ENCODE measurements at places on chromosomes 12 and 14.

GRCh38 chr12:8697120-8697475 lies 693 bp upstream of the RIMKLB start:
- H3K27ac ChIP-seq, result peak overlapping the region; percentile 97
- H3K27me3 ChIP-seq, result no peaks in the 10 kb centered on the region
- H3K4me3 ChIP-seq, result peak overlapping the region; percentile 94

- H3K27me3 ChIP-seq, result no peaks in the 10 kb centered on the region
- H3K36me3 ChIP-seq, result no peaks in the 10 kb centered on the region
- no peak overlapping the region for H3K4me3 ChIP-seq
- no peak for DNase-seq
- no peak overlapping the region for H3K27ac ChIP-seq
Observed at GRCh38 chr12:5965950-5966383, 20.9 kb upstream of the ANO2 start.

DNA sequence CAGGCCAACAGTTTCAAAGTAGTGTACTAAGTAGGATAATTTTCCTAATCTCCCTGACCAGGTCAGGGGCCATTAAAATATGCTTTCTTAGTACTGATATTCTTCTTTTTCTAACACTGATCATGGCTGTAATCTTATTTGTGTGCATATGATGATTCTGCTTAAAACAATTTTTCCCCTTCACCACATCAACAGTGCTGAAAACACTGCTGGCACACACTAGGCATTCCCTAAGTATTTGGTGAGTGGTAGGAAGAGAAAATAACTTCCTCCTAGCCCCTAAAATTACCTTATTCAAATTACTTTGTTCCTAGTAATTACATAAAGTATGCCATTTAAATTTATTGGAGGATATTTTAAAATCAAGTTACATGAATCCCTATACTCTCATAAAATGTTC lies 49.9 kb upstream of the BBS10 start:
- no peak overlapping the region for H3K4me3 ChIP-seq
- H3K36me3 ChIP-seq, result peaks cover 3% of the 10 kb centered on the region
- DNase-seq, result no peak
- H3K27me3 ChIP-seq, result no peaks in the 10 kb centered on the region
- H3K4me1 ChIP-seq, result no peaks in the 10 kb centered on the region
- no peak overlapping the region for H3K27ac ChIP-seq

DNA sequence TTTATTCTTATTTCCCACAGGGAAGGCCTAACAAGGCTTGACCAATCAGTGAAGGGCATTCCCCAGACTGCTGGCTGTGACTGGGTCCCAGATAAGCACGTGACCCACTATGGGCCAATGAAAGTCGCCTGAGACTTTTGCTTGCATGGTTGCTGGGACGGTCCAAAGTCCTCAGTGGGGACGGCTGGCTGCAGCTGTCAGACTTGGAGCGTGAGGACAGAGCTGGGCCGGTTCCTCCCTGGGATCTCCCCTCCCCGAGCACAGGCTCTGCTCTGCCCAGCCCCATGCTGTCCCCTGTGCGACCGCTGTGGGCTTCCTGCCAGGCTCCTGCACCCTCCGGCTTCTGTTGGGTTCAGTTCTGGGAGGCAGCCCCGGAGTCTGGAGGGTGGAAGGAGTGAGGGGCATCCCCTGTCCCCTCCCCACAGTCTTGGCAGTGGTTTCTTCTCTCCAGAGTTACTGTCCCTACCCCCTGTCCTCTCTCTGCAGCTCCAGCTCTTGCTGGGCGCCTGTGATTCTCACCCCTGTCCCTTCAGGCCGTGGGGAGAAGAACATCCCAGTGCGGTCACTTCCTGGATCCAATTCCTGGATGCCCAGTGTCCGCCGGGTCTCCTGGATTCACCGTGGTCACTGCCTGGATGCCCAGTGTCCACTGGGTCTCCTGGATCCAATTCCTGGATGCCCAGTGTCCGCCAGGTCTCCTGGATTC lies 50.1 kb downstream of the GALNT9 start:
- no peaks in the 10 kb centered on the region for H3K36me3 ChIP-seq
- H3K27ac ChIP-seq, result no peak overlapping the region
- H3K27me3 ChIP-seq, result no peaks in the 10 kb centered on the region
- H3K4me3 ChIP-seq, result no peak overlapping the region
- H3K4me1 ChIP-seq, result no peaks in the 10 kb centered on the region

DNA sequence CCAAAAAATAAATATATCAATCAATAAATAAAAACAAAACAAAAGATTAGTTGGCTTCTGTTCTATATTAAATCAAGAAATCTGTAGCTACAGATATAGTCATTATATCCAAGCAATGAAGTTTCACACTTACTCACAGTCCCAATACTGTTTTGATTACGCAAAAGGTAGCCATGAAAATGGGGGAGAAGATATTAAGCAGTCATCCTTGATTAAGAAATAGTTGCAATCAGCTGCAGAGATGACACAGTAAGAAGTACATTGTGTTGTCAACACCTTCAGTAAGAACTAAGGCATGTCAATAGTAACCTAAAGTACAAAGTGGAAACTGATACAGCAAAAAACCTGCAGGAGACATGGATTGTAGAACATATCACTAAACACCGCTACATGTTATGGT lies 11.0 kb upstream of the RHOJ start:
- H3K4me3 ChIP-seq, result no peak overlapping the region
- DNase-seq, result no peak

- DNase-seq, result no peak
- H3K4me3 ChIP-seq, result no peak overlapping the region
- peaks cover 13% of the 10 kb centered on the region for H3K4me1 ChIP-seq
- H3K36me3 ChIP-seq, result no peaks in the 10 kb centered on the region
Observed at GRCh38 chr14:87386524-87386923, 606.5 kb downstream of the GALC start.
